Natural killer cell treated with Interleukin-12 subunit alpha and Interleukin-12 subunit beta and Interleukin-15 and Interleukin-18, amount 100 ng/mL, for 72 hours (primary cell): ENCODE measurements at places on chromosomes 1 and 21. TPM values are rescaled to one million over a fixed set of nuclear protein-coding genes. Genes with fewer than 3 reads are reported as not detected.

DNA sequence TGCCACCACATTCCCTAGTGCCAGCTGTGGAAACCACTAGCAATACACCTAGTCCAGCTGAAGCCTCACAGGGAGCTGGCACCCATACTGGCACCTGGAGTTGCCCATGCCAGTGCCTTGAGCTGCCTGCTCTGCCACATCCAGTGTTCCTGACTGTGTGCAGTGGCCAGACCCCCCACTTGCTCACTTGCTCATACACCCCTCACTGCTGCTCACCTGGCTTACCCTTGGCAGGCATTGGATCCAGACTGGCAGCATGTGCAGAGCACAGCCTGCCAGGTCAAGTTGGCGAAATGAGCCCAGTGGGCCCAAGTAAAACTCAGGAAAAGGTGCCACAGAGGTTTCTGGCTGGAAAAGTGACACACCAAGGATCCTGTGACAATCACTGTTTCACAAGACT is 1618.6 kb upstream of the PRMT6 start:
- no peak for DNase-seq

- peak; percentile 75 for DNase-seq
Observed at GRCh38 chr1:116503546-116504307, 67.1 kb downstream of the CD58 start.

DNA sequence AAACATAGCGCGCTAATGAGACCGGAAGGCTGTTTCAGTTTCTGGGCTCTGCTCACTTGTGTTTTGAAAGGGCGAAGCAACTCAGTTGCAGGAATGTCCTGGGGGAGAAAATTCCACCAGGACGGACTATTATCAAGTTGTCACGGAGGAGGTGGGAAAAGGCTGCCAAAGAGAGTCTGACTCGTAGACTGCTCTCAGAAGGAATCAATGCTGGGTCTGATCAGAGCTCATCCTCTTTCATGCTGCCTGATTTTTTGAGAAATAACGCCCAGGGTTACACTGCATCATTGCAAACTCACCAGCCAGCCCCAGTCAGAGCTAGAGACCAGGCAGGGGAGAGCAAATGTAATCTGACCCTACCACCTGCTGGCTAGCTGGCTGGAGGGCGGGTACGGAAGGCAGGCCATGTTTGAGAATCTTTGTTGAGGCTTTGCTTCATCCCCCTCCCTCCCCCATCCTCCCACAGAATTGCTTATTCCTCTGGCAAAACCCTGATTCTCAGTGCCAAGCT is 36.4 kb upstream of the BCL9 start:
- no peak for DNase-seq

Gene PGLYRP3
- total RNA-seq = not detected

Gene OR2T11
- not detected for total RNA-seq

- DNase-seq = no peak
Observed at GRCh38 chr1:205353191-205353590, 3.5 kb downstream of the KLHDC8A start.

- DNase-seq = no peak
Observed at GRCh38 chr1:21677168-21677567, 8.0 kb upstream of the RAP1GAP start.

DNA sequence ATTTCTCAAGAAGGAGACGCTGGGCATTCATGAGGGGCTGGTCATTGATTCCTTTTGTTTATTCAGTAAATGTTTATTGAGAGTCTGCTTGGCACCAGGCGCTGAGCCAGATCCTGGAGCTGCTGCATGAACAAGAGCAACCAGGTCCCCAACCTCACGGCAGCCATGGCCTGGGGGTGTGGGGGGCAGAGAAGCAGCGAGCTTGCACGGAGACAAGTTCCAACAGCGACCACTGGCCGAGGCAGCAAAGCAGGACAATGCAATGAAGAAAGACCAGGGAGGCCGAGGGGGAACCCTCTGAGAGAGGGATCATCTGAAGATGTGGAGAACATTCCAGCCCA is 7.5 kb downstream of the KCNAB2 start:
- DNase-seq = no peak

Gene HOOK1
- 1.1 TPM for total RNA-seq

- no peak for DNase-seq
Observed at GRCh38 chr21:44872323-44872648, 1.2 kb downstream of the PTTG1IP start.

Gene ACTA1
- not detected for total RNA-seq

- DNase-seq = no peak
Observed at GRCh38 chr1:78703806-78704205, 54.2 kb downstream of the IFI44 start.

GRCh38 chr1:234148816-234149215 is 224.4 kb upstream of the COA6 start:
- no peak for DNase-seq

DNA sequence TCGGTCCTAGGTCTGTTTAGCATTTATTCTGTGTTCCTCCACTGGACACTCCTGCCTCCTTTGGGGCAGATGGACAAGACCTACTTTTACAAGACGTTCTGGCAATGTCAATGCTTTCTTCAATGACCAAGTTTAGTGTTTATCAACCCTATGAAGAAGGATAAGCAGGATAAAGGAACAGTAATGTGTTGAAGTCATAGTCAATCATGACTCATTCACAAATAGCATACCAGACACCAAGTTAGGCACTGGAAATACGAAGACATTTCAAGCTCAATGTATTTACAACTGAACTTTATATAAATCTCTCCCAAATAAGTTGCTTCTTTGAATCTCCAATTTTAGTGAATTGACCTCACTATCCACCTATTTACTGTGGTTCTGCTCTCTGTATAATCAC is 4.8 kb upstream of the SLC35D1 start:
- no peak for DNase-seq

- DNase-seq = no peak
Observed at GRCh38 chr1:240306673-240307072, 215.0 kb downstream of the FMN2 start.

DNA sequence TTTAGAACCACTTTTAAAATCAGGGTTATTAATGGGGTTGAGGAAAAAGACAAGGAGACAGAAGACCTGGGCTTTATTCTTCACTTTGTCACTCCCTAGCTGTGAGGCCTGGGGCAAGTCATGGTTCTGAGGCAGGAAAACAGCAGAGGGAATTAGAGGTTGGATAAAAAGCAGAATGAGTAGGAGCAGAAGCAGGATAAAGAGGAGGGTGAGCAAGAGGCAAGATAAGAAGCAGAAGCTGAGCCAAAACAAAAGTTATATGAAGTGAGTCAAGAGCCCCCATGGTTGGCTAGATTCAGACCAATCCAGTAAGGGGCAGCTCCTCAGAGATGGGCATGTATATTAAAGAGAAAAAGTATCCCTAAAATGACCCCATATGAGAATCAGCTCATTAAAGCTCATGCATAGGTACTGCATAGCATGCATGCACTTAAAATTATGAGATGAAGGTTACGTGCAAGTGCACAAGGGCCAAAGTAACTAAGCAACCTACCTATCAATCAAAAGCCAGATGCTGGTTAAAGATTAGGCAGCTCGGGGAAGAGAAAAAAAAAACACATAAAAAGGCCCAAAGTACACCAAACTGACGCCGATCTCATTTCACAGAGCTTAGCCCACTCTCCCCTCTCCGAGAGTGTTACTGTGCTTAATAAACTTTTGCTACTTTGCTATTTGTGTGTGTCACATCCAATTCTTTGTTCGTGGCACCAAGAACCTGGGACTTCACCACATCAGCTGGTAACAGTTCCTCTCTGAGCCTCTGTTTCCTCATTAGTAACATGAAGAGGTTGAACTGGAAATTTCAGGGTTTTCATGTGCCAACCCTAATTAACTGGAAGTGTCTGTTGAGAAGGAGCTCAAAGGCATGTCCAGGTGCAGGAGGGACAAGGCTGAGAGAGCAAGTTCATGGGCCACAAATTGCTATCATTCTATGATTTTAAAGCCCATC is 2.2 kb downstream of the AVPR1B start:
- no peak for DNase-seq

GRCh38 chr1:15430787-15431570 is 7.3 kb upstream of the CTRC start:
- DNase-seq = no peak

DNA sequence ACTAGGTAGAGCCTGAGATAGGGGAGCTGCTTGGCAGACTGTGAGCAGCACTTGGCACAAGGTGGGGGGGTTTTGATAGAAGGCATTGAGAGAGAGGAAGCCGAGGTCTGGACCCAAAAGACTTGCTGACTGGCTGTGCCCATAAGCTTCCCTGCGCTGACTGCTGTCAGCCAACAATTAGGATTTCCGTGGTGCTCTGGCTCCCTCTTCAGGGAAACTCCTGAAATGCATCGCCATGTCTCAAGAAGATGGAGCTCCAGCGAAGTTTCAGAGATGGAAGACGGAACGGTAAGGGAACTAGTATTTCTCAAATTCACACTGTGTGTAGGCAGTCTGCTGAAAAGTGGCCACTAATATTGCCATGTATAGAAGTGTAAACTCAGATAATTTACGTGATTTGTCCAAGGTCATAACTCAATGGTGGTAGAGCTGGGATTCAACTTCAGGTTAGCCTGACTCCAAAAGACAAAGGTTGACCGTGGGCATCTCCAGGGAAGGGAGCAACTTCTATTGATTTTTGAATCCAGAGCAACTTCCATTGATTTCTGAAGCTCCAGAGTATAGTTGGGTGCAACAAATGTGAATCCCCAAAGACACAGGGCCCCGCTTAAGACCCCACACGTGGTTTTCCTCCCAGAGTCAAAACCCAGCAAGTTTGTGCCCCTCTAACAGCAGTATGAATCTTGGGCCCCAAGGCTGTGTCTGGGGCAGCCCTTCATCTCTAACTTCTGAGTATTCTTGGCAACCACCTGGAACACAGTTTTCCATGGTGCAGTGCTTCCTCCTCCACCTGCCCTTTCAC is 44.5 kb upstream of the CRNN start:
- DNase-seq = peak; percentile 71

Gene FH
- 63.6 TPM for total RNA-seq
